ENCODE measurements at places on chromosomes 13 and 19.

DNA sequence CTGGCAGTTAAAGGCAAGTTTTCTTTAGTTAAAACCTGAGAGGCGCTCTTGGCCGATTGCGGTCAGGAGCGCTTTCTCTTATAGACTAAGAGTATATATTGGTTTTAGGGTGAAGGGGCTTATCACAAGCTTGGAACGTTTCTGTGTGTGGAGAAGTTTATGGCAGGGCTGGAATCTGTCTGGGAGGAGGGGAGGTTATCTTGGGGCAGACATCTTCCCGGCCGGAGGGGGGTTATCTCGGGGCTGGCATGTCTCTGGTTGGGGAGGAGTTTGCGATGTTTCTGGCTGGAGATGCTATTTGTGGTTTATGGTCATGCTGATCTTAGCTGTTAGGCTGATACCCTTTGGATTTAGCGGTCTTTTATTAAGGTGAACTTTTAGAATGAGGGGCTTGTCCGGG lies 18.3 kb downstream of the KDM4B start:
- no peak for DNase-seq

DNA sequence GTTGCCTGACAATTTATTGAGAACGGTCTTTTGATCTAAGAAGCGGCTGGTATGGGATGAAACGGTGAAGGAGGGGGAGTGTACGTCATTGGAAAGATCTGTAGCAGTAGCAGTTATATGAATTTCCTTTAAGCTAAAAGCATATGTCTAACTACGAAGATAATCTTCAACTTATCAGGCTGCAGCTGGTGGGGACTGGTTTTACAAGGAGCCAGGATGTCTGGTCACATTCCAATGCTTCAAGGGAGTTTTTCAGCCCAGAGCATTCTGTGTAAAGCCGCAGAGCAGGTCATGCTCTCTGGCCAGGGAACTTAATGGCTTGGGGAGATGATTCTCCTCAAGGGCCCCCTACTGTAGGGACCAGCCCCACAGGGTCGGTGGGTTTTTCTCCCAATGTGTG lies 29.2 kb downstream of the CLEC4M start:
- no peak for DNase-seq

DNA sequence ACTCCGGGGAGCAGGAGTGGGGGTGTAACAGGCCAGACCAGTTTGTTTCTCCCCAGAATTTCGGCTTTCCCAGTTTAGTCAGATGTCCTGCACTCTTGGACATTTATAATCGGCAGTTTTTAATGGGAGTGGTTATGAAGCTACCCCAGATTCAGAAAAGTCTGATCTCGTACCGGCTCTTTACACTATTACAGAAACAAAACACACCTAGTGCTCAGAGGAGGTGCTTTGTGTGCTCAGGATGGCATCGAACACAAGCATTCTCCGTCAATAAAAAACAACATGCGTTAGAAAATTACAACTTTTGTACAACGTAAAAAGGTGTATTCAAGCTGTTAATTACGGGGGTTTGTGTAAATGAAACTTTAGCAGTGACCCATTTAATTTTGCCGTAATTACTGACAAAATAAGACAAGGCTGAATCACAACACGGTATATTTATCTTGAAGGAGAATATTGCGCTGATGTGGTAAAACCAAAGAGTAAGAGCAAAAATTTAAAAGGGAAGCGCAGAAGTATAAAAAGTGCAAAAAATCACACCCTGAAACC lies 6.6 kb upstream of the SOX1 start:
- no peak for DNase-seq

GRCh38 chr19:17841810-17842662 lies 5.7 kb downstream of the JAK3 start:
- no peak for DNase-seq

GRCh38 chr13:104810242-104810641 lies 1725.2 kb downstream of the EFNB2 start:
- no peak for DNase-seq

DNA sequence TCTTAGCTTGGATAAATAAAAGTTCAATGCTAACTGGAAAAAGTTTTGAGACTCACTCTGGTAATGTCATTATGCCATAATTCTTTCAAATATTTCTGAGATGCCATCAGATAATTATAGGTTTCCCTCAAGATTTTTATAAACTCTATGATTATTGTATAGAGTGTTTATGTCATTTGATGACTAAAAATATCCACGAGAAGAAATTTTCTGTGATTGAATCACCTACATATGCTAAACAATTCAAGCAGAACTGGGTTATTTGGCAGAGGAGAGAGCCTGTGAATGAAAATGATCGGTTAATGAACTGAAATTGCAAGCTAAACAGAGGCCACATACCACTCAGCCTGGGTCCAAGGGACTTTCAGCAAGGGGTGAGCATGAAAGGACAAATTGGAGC lies 92.6 kb upstream of the TSC22D1 start:
- no peak for DNase-seq

DNA sequence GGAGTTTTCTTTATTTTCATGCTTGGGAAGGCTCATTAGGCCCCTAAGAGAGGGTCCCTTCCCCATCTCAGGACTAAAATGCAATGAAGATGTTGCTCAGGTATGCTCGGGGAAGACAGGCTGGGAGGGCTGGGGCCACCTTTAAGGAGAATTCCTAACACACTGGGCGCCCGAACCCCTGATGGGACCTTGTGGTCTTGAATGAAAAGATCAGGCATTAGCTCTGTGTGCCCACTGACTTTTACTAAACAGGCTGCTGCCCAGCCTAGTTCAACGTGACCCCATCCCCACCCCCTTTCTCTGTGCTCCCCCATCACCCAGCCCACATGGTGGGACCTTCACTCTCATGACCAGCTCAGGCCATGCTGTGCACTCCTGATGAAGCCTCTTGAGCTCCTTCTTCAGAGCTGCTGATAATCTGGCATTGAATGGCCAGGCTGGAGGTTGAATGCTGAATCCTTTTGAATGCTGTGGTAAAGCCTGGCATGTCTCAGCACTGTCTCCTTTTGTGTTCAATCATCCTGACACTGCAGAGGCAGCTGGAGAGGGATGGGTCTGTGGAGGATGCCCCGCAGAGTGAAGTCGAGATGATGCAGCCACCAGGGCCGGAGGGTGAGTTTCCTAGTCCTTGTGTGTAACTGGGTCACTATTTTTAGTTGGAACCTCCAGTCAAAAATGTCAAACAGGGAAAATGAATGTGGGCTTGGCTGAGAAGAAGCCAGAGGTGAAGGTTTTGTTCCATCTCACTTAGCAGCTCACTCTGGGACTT lies 209.1 kb downstream of the UQCRFS1 start:
- no peak for DNase-seq

DNA sequence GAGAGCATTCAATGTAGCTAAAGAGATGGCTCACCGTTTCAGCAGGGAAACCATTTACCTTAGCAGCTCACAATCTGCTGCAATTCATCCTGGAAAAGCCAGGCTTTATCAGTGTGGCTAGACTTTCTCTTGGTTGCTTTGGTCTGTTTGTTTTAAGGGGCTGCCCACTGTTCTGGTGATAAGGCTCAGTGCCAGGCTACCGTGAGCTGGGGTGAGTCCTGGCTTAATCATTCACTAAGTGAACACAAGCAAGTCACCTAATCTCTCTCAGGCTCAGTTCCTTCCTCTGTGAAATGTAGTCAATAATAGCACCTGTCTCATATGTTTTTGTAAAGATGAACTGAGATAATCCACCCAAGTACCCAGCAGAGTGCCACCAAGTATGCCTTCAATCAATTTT lies 229.0 kb downstream of the TEX29 start:
- DNase-seq = no peak

DNA sequence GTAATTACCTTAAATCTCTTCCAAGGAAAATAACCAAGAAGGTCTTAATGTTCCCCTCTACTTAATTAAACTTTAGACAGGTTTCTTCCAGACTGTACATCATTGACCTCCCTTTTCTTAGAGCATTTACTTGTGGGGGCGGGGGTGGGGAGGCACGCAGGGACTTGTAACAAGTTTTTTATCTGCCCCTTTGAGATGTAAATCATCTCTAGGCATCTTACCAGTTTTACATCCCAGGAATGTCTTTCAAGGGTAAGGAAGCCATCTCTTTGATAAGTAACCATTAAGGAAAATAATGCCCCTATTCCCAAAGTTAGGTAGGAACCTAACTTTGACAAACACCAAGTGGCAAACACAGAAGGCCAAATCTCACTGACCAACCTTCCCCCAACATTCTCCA lies 528.6 kb downstream of the SUCLA2 start:
- DNase-seq = no peak

DNA sequence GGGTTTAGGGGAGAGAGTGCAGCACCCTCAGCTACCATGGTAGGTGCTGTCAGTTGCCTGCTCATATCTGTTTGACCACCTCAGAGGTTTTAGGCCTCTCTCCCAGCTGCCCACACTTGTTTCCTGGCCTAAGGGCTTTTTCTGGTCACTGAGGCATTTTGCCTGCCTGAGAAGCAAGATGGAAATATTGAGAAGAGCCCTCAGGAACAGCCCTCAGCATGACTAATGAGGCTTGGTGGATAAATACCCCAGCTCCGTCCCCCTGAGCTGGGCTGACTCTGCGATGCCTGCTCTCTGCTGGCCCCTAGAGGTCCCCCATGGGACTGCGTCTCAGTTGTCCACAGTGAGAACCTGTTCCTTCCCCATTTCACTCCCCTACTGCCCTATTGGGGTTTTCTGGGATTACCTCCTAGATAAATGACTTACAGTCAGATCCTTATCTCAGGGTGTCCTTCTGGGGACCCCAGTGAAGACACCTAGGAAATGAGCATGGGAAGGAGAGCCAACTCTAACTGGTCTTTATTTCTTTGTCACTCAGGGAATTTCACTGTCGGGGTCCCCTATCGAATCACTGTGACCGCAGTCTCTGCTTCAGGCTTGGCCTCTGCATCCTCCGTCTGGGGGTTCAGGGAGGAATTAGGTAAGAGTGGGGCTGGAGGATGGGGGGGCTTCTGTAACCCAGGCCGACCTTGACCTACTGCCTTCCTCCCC lies 13.3 kb downstream of the PALM3 start:
- peak; percentile 17 for DNase-seq

DNA sequence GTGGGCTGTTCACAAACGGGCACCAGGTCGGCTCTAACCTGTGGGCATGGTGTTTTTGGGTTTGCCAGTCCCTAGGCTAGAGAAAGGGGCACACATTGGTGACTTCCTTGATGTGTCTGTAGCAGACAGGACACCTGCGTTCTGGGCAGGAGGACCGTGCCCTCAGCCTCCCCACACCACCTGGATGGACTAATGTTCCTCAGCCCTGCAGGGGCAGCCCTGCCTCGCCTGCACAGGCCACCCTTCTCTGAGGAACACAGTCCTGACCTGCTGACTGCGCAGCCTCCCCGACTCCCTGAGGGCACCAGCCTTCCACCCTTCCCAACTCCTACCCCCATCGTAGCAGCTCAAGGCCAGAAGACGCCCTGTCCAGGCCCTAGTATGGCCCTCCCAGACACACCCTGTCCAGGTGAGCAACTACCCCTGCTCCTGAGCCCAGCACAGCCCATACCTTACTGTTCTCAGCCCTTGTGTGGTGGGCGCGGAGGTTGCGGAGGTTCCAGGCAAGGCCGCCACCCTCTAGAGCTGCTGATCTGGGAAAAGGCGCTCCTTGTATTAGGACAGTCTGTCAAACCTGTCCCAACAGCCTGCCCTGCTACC lies 55.7 kb downstream of the GGACT start:
- no peak for DNase-seq

GRCh38 chr19:39141929-39142328 lies 16.3 kb downstream of the PAK4 start:
- no peak for DNase-seq

- peak; percentile 65 for DNase-seq
These were observed 15.2 kb upstream of the EHD2 start for GRCh38 chr19:47697863-47698609.

DNA sequence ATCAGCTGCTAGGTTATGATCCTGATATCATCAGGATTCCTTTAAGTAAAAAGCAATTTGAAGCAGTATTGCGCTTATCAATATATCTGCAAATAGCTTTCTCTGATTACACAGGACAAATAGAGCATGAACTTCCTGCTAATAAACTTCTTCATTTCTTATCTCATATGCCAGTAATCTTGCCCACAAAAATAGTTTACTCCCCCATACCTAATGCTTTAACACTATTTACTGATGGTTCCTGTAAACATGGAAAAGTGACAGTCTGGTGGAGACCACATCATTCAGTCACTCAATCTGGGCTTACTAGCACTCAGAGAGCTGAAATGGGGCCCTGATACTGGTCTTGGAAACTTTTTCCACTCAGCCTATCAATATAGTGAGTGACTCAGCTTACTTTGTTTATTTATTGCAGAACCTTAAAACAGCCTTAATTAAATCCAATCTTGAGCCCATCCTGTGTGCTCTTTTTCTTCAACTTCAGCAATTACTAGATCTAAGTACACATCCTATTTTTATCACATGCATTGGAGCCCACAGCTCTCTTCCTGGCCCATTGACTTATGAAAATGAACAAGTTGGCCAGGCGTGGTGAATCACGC lies 1464.3 kb downstream of the UQCRFS1 start:
- DNase-seq = no peak

- no peak for DNase-seq
These were observed 17.5 kb downstream of the RYR1 start for GRCh38 chr19:38451036-38451435.

DNA sequence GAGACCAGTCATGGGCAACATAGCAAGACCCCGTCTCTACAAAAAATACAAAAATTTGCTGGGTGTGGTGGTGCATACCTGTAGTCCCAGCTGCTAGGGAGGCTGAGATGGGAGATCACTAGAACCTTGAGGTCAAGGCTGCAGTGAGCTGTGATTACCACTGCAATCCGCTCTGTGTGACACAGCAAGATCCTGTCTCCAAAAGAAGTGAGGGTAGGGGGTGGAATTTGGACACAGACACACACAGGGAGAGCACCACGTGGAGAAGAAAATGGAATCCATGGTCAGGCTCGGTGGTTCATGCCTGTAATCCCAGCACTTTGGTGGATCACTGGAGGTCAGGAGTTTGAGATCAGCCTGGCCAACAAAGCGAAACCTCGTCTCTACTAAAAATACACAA lies 8.7 kb downstream of the TNFSF9 start:
- no peak for DNase-seq

- no peak for DNase-seq
These were observed 350.2 kb downstream of the IRS2 start for GRCh38 chr13:109436055-109436622.

DNA sequence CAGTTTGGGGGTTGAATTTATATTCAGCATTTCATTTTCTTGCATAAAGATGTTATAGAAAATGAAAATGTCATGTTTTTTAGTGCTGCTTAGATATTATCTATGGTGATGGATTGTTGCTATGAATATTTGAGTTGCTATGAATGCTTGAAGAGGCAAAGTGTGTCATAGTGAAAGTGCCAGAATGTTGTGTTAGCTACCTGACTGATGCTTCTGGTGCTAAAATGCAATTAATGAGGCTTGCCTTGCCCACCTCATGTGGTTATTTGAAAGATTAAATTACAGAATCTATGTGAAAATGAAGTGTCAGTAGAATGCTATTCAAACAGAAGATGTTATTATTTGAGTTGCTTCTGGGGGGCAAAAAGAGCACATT lies 62.7 kb upstream of the MYCBP2 start:
- no peak for DNase-seq

- DNase-seq = peak; percentile 47
These were observed 101.6 kb downstream of the IRS2 start for GRCh38 chr13:109684824-109685202.

DNA sequence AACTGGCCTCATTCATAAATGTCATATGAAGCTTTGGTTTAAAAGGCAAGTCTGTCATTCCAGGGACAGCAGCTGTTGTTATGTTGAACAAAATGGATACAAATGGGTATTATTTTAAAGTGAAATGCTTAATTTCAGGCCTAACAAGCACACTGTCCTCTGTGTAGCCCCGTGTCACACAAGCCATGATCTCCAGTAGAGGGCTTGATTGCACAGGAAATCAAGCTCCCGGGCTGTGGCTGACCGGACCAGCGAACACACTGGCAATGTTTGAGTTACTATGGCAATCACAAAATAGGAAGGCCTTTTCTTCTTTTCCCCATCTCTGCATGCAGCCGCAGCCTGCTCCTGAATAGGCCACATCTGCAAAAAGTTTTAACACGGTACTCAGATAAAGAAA lies 64.0 kb upstream of the GSX1 start:
- no peak for DNase-seq
